Stimulated activated CD8-positive, alpha-beta memory T cell treated with anti-CD3 and anti-CD28 coated beads, Interleukin-15, amount 100 ng/mL, for 4 hours (primary cell): ENCODE measurements at places on chromosomes 4 and X.

DNA sequence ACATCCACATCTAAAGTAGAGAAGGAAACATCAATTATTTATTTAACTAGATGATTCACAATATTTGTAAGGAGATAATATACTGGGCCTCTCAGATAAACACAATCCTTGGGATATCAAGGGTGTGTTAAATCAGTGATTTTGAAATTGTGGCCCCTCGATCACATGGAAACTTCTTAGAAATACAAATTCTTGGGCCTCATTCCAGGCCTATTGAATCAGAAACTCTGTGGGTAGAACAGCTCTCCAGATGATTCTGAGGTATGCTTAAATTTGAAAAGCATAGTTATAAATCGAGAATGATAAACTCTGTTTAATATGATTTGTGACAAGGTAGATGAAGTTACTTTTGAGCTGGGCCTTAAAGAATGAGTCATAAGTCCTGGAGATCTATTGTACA lies 64.3 kb upstream of the GPR174 start:
- DNase-seq = no peak

DNA sequence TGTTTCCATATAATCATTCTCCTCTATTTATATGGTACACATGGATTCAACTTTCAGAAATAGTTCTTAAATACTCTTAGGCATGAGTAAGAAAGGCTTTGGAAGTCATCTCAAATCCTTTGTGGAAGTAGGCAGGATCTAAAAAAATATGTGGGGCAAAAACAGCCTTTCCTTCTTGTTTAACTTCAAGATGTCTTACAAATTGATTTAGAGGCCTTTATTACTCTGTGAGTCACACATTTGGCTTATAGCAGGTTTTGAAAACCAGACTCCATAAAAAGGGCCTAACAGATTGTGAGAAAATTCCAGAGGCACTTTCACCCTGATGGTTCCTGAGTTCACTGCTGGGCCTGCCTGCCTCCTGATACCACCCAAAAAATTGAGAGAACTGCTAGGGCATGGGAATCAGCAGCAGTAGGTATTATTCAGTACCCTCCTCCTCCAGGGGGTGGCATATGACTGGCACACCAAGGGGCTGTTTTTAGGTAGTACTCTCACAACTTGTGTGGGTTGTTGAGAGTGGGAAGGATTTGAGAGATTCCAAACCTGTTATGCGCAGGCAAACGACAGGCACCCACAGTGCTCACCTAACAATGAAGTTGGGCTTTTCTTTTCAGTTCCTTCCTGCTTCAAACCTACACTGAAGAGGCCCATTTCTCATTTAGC lies 162.7 kb upstream of the MBNL3 start:
- DNase-seq = no peak

DNA sequence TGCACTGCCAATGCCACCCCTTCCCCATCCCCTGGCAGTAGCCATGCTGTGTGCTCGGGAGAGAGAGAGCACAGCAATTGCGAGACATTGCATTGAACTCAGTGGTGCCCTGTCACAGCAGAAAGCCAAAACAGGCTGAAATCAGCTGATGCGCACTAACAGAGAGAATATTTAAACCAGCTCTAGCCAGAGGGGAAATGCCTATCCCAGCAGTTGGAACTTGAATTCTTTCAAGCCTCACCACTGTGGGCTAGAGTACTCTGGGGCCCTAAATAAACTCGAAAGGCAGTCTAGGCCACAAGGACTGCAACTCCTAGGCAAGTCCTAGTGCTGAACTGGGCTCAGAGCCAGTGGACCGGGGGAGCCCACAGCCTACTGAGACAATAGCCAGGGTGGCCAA lies 17.7 kb upstream of the RP2 start:
- no peak for DNase-seq

- DNase-seq = no peak
Observed at GRCh38 chr4:119266153-119266552, 53.6 kb downstream of the USP53 start.

GRCh38 chr4:140720387-140721304 lies 35.5 kb downstream of the TBC1D9 start:
- DNase-seq = no peak

GRCh38 chrX:39248330-39248729 lies 447.1 kb downstream of the MID1IP1 start:
- no peak for DNase-seq

- no peak for DNase-seq
Observed at GRCh38 chr4:140092094-140092851, 61.7 kb downstream of the MAML3 start.

- DNase-seq = no peak
Observed at GRCh38 chr4:170038232-170038631, 12.0 kb upstream of the MFAP3L start.

DNA sequence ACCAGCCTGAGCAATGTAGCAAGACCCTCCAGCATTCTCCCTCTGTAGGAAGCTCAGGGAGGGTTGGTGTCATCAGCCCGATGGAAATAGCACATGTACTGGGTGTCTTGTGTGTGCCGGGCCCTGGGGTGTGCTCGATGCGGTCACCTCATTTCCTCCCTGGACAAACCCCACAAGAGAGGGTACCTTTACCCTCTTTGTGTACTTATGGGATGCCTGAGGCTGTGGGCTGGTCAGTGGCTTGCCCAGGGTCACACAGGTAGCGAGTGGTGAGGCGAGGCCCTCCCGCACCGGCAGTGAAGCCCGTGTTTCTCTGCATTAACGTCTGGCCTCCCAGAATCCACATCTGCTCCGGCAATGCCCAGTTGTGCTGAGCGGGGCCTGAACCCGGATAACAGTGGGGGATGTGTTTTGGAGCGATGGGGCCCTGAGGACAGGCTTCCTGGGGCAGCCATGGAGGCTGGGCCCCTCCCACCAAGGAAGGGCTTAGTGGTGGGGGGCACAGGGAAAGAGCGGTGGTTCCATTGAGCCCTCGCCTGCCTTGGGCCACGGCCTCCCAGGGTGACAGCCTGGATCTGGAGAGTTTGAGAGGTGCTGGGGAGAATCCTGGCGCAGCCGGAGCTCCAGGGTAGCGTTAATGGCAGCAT lies 8.1 kb downstream of the PSAPL1 start:
- DNase-seq = no peak

- no peak for DNase-seq
Observed at GRCh38 chr4:2860391-2861348, 17.0 kb downstream of the ADD1 start.

DNA sequence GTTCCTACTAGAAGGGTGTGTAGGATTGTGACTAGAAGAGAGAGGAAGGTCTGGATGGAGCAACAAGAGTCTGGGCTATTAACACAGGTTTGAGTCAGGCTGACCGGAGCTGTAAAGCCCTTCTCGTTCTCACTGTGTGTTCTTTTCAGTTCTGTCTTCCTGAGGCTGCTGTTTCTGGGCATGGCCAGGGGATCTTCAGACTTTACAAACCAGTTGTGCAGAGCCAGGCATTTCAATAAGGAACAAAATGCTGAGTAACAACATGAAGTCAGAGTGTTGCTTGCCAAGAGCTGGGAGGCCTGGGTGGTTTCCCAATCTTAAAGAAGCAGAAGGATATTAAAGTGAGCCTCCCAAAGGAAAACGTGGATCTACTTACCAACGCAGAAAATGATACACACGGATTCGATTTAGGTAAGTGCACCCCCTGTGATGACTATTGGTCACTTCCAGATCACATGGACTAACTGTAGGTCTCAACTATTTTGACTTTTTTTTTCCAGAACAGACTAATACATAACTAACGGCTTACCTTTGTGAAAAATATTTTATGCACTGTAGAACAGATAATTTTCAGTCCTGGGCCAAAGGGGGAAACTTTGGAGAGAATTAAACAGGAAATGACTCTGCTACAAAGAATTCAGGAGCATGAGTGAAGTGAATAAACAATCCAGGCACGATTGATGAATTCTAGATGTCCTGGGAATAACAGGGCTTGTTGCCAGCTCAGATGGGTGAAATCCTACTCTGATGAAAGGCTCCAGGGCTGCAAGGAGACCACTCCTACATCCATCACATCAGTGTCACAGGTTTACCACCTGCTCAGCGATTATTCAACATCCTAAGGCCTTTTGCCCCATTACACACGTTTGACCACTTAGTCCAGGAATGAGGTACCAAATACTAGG lies 94.5 kb downstream of the ANXA3 start:
- no peak for DNase-seq

DNA sequence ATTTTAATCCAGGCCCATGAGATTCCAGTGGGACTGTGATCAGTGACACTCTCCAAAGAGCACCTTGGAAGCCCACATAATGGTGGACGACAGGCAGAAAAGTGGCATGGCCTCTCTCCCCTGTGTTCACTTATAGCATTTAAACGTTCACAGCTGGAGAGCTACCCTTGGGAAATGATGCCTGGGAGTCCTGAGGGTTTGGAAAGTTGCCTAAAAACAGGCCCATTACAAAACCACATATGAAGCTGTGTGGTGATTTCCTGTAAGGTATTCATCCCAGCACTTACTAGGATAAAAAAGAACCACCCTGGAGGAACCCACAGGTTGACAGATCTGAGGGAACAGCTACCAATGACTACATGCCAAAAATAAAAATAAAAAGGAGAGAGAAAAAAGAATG lies 193.2 kb downstream of the RASL11B start:
- no peak for DNase-seq

GRCh38 chrX:129744861-129745321 lies 6.1 kb downstream of the XPNPEP2 start:
- DNase-seq = no peak

- no peak for DNase-seq
Observed at GRCh38 chr4:121791481-121791880, 9.6 kb upstream of the EXOSC9 start.

GRCh38 chrX:24148121-24148520 lies 1.4 kb upstream of the ZFX start:
- DNase-seq = no peak

DNA sequence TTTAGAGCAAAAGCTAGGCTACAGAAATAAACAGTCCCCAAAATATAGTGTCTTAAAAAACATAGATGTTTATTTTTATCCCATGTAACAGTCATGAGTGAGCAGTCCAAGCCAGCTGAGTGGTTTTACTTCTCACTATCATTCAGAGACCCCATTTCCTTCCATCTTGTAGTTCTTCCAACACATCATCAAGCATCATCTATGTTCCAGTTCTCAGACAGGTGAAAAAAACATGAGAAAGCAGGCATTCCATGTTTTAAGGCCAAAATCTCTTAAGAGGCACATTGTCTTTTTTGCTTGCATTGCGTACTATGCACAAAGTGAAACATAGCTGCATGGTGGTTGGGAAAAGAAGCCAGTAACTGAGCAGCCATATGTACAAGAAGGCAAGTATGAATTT lies 128.6 kb downstream of the ATOH1 start:
- DNase-seq = no peak

- no peak for DNase-seq
Observed at GRCh38 chr4:153531976-153532626, 65.9 kb downstream of the TMEM131L start.

- no peak for DNase-seq
Observed at GRCh38 chr4:13289391-13289790, 194.7 kb downstream of the RAB28 start.

DNA sequence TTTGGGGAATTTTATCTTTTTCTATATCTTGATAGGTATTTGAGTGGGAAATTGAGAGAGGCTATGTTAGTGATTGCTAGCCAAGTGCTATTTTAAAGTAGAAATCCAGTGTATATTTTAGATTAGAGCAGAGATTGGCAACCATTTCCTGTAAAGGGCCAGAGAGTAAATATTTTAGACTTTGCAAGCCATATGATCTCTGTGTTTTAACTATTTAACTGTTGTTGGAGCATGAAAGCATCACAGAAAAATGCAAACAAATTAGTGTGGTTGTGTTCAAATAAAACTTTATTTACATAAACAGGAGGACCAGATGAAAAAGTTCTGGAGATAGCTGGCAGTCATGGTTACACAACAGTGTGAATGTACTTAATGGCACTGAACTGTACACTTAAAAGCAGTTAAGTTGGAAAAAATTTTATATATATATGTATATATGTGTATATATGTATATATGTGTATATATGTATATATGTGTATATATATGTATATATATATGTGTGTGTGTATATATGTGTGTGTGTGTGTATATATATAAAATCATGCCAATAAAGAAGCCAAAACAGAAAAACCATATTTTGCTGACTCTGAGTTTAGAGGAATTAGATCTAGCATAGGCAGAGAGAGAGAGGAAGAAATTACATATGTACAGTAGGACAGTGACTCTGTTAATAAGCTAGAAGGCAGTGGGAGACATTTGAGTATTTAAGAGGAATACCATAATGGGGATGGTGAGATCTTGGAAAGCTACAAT lies 83.4 kb downstream of the TMEM164 start:
- DNase-seq = no peak
